Left forelimb (tissue), 1 donor: ENCODE measurements at places on chromosomes 5 and 9.

DNA sequence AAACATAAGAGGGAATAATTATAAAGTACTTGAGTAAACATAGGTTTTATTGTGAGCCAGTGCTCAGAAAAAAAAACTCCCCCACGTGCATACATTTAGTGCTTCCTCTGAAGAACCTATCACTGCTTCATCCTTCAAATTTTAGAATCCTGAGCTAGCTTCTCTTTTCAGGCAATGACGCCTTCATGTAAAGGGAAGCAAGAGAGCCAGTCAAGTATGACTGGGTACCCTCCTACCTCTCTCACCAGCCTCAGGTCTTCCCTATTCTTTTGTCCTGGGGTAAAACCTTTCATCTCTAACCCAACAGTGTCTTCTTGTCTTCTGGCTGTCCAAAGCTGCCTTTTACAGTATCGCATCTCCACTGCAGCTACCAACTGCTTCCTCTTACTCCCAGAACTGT, 32.0 kb downstream of the PLPP1 start:
- DNase-seq: no peak

- DNase-seq: no peak
Measured at GRCh38 chr5:157855404-157855994, 3.4 kb downstream of the CLINT1 start.

GRCh38 chr5:98308960-98309359, 464.5 kb upstream of the RGMB start:
- no peak for DNase-seq

DNA sequence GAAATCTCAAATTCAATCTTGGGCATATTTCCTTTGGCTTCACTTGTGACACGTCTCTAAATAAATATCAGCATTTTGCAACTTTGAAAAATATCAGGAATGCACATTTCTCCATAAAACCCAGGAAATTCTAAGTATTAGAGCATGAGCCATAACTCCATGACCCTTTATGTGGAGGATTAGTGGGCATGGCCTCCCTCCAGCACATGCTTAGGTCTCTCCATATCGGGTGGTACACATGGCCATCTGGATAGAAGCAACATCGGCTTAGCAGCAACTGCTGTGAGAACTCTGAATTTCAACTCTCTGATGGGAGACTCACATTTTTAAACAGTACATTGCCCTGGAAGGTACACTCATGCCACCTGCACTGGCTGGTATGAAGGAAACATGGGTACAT, 73.7 kb upstream of the EGFLAM start:
- no peak for DNase-seq
